SK-N-SH treated with all-trans-retinoic acid at 6 μM for 48 hours (cell line): ENCODE measurements at places on chromosomes 6 and 20.

DNA sequence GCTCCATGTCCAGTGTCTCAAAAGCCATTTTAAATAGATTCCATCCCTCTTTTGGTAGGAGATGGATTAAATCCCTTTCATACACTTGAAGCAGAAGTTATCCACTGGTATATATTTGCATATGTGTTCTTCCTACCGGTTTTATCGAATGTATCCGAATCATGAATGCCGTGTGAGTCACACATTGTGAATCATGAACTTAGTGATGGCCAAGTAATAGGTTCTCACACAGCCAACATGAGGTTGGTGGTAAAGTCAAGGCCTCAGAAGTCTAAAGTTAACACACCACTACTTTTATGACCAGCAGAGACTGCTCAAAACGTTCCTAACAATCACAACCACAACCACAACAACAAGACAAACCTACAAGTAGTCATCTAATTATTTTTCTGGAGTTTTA, 345.5 kb downstream of the THBS2 start:
- no peak for ATAC-seq

- no peak for ATAC-seq
Observed at GRCh38 chr6:13496513-13497190, 9.3 kb upstream of the GFOD1 start.

DNA sequence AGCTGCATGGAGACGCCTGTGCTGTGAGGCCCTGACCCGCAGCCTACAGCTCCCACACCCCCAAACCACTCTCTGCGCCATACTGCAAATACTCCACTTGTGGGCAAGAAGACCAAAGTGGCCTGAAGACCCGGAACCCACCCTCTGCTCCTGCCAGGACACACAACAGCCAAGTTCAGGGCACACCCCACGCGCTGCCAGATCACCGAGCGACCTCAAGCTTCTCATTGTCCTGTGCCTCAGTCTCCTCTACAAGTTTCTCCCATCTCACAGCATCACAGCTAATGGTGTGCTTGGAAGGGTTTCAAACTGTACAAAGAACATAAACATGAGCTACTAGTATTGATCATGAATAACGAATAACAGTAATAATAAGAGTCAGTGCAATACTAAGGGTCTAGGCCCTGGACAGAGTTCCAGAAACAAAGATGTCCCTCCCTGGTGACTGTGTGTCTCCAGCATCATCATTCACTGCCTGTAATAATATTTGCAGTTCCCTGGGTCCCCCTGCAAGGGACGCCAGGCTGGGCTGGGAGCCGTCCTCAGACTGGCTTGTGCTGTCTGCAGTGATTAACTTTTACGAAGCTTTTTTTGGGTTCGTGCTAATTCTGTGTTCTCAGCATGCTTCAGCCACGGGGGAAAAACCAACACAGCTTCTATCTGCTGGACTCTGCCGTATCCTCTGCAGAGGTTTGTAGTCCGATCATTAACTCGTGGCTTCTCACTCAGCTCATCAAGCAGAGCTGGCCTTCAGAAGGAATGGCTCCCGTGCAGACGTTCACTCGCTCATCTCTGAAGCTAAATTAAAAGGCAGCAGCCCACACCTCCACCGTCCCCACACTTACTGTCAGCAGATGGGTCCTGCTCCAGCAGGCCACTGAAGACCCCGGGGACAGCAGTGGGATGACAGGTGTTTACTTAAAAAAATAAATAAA, 81.6 kb upstream of the MPC1 start:
- no peak for ATAC-seq

- peak; percentile 68 for ATAC-seq
Observed at GRCh38 chr6:47308552-47309290, 984 bp downstream of the TNFRSF21 start.

- ATAC-seq, result no peak
Observed at GRCh38 chr6:14656649-14657048, 539.1 kb downstream of the CD83 start.

- no peak for ATAC-seq
Observed at GRCh38 chr20:58784321-58785074, 66.2 kb downstream of the GNAS-AS1 start.

DNA sequence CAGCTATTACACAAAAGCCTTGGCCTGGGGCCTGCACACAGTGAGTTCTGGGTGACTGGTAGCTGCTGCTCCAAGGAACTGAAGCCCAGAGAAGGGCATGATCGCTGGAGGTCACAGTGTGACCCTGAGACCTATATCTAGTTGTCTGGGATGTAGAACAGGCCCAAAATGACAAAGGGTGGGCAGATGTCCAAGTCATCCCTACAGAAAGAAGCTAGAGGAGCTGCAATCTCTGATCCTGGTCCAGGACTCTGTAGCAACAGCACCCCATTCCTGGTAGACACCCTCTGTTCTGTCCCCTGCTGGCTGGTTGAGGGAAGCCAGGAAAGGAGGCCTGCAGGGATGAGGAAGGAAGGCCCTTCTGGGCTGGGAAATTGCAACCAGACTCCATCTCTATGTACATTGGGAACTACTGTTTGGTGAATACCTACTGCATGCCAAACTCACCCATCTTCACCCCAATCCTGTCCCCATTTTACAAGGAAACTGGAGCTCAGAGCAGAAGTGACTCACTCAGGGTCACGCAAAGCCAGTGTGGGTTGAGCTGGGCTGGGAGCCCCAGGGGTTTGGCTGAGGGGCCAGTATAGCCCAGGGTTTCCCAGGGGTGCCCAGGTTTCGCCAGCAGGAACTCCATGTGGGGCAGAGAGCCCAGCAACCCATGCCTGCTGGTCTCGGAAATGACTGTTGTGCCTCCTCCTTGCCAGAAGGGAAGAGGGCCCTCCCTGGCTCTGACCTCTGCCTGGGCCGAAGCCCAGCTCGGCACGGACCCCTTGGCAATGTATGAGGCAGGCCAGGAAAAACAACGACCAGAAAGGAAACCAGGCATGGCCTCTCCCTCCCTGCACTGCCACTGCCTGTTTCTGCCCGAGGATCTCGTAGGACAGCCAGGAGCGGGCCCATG, 44.9 kb upstream of the TLDC2 start:
- peak; percentile 10; the same call in 1 of the 3 replicates for ATAC-seq

DNA sequence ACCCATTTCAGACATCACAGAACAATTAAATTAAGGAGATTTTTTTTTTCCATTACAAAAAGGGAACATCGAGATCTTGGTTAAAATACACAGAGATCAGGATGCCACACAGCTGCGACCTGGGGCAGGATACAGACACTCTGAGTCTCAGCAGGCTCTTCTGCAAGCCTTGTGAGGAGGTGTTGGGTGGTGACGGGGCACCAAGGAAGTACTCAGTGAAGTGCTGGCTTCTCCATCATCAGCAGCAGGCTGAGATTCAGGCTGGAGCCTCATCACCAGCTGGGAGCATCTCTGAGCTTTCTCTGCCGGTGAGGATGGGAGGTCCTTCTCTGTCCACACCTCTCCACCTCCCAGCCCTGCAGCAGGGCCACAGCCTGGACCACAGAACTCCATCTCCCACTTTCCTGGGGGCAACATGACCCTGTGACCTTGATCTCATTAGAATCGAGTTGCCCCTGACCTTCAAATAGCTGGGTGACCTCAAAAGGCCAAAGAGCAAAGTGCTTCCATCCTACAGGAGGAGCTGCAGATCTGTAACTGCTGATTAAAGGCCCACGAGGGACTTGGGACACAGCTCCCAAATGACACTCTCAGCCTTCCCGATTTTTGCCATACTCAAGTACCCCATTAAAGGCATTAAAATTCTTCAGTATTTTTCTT, 16.0 kb downstream of the PMEPA1 start:
- ATAC-seq, result no peak

GRCh38 chr6:11689847-11690246, 88.8 kb downstream of the ADTRP start:
- no peak for ATAC-seq

DNA sequence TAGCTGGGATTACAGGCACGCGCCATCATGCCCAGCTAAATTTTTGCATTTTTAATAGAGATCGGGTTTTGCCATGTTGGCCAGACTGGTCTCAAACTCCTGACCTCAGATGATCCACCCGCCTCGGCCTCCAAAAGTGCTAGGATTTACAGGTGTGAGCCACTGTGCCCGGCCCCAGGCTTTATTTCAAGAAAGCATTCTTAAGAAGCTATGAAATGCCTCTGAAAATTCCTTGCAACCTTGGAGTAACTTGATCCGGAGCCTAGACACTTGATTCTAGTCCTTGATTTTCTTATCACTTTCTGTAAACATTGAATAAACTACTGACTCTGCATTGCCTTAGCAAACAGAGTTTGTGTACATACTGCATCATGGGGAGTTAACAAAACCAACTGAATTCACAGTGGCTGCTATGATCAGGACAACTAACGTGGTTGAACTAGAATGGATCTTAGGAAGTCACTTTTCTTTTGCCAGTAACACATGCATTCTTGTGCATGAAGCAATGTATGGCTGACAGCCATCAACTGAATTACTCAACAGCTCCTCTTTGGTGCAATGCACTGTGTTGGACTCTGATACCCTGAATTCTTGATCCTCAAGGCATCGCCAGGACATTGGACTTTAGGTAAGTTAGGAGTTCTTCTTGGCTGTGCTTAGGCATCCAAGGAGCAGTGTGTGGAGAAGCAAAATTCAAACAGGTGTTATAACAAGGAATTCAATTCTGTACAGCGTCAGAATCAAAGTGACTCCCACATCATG, 102.8 kb upstream of the TMEM170B start:
- peak; percentile 56 for ATAC-seq

DNA sequence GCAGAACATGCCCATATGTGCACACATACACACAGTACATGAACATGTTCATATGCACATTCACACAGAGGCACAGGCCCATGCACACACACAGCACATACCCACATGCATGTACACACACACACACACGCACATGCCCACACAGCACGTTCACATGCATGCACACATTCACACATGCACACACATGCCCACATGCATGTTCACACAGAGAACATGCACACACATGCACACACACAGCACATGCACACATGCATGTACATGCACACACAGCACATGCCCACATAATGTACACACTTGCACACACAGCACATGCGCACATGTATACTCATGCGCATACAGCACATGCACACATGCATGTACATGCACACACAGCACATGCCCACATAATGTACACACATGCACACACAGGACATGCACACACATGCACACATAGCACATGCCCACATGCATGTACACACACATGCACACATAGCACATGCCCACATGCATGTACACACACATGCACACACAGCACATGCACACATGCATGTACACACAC, 25.9 kb downstream of the RNASET2 start:
- ATAC-seq, result no peak
